H9 (cell line): ENCODE measurements at places on chromosomes 7 and 10. TPM values are rescaled to one million over a fixed set of nuclear protein-coding genes. Genes with fewer than 3 reads are reported as not detected.

The MKX gene
- 0.31 and 0.46 TPM in 2 replicates for total RNA-seq

The CELF2 gene
- total RNA-seq: 28.7 and 29.3 TPM in 2 replicates

The CTNNA3 gene
- 2.3 and 3.3 TPM in 2 replicates for total RNA-seq

The PRKAR2B gene
- total RNA-seq: 15.2 and 16.6 TPM in 2 replicates

The PFKFB3 gene
- total RNA-seq: 33.9 and 36.8 TPM in 2 replicates

DNA sequence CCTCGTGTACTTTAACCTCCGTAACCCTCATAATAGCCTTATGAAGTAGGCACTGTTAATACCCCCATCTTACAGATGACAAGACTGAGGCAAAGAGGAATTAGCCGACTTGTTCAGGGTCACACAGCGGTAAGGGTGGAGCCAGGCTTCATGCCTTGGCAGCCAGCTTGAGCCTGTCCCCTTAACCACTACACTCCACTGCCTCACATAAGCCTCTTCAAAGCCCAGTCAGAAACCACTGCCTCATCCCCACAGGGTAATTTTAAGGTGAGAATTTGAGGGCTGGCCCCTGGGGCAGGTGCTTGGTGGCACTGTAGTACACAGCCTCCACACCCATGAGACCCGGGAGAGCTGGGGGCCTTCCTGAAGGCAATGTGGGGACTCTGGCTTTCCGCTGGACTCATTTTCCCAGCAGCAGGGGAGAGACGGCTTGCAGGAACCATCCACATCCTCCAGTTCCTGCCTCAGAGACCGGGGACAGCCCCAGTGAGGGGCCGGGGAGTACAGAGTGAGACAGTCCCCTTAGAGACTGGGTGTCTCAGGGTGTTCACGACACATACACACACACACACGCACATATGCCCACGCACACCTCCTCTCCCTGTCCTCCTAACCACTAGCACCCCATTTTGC lies 7.6 kb upstream of the C10orf105 start:
- no peak overlapping the region for H3K27ac ChIP-seq
- H3K36me3 ChIP-seq: no peaks in the 10 kb centered on the region
- no peaks in the 10 kb centered on the region; the same call in 1 of the 2 replicates for H3K27me3 ChIP-seq
- no peaks in the 10 kb centered on the region for H3K4me1 ChIP-seq
- no peak for DNase-seq

GRCh38 chr10:112811741-112812551 lies 138.1 kb upstream of the TCF7L2 start:
- peak; percentile 85 for DNase-seq
- peak overlapping the region; percentile 28 for H3K4me3 ChIP-seq
- H3K27ac ChIP-seq: peak overlapping the region; percentile 24
- H3K27me3 ChIP-seq: no peaks in the 10 kb centered on the region; the same call in 1 of the 2 replicates
- H3K4me1 ChIP-seq: peaks cover 26% of the 10 kb centered on the region

- no peak overlapping the region for H3K4me3 ChIP-seq
- H3K4me1 ChIP-seq: no peaks in the 10 kb centered on the region
- no peaks in the 10 kb centered on the region; the same call in 2 of the 3 replicates for H3K36me3 ChIP-seq
Observed at GRCh38 chr10:13987446-13987845, 343.3 kb downstream of the FRMD4A start.

- no peaks in the 10 kb centered on the region for H3K27me3 ChIP-seq
- no peak for DNase-seq
- no peak overlapping the region; the same call in 2 of the 3 replicates for H3K4me3 ChIP-seq
- no peaks in the 10 kb centered on the region for H3K4me1 ChIP-seq
Observed at GRCh38 chr10:7950981-7951847, 103.3 kb upstream of the GATA3 start.
